Natural killer cell (primary cell): ENCODE measurements at places on chromosomes 6 and 20. TPM values are rescaled to one million over a fixed set of nuclear protein-coding genes. Genes with fewer than 3 reads are reported as not detected.

- DNase-seq, result no peak
- H3K27me3 ChIP-seq, result no peaks in the 10 kb centered on the region
- H3K27ac ChIP-seq, result no peak overlapping the region
- no peaks in the 10 kb centered on the region for H3K4me1 ChIP-seq
- H3K36me3 ChIP-seq, result no peaks in the 10 kb centered on the region
Measured at GRCh38 chr6:87029711-87030314, 65.1 kb downstream of the CGA start.

GRCh38 chr6:62338477-62338876, 52.5 kb upstream of the KHDRBS2 start:
- H3K4me1 ChIP-seq, result no peaks in the 10 kb centered on the region
- H3K27ac ChIP-seq, result no peak overlapping the region
- no peaks in the 10 kb centered on the region for H3K27me3 ChIP-seq
- H3K36me3 ChIP-seq, result no peaks in the 10 kb centered on the region
- DNase-seq, result no peak

GRCh38 chr6:2940010-2940850, 31.1 kb downstream of the SERPINB6 start:
- H3K27me3 ChIP-seq, result no peaks in the 10 kb centered on the region
- DNase-seq, result peak; percentile 64
- H3K36me3 ChIP-seq, result no peaks in the 10 kb centered on the region
- H3K27ac ChIP-seq, result peak overlapping the region; percentile 66
- H3K4me1 ChIP-seq, result peaks cover 67% of the 10 kb centered on the region

Gene SLC12A5
- total RNA-seq, result not detected

Gene LRRC73
- 0.68 TPM for total RNA-seq

DNA sequence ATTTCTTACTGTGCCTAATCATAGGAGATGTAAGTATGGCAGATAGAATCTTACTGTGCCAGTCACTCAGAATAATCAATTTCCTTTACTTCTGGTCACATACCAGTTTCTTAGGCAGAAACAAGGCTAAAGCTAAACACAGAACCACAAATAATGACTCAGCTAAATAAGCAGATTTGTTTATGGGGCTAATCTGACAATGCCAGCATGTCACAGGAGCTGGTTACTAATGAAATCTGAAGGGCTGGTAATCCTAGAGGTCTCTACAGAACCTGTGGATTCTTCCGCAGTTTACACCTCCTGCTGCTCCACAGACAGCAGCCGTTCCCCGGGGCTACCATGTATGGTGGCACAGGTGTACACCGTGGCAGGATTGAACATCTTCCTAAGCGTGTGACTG, 80.8 kb downstream of the LYRM4 start:
- H3K27me3 ChIP-seq, result no peaks in the 10 kb centered on the region
- no peak overlapping the region for H3K4me3 ChIP-seq
- peaks cover 15% of the 10 kb centered on the region for H3K4me1 ChIP-seq
- H3K27ac ChIP-seq, result no peak overlapping the region

- H3K27ac ChIP-seq, result no peak overlapping the region
- no peaks in the 10 kb centered on the region for H3K36me3 ChIP-seq
- no peaks in the 10 kb centered on the region for H3K4me1 ChIP-seq
- no peak overlapping the region for H3K4me3 ChIP-seq
Measured at GRCh38 chr6:154071711-154072110, 32.7 kb downstream of the OPRM1 start.

Gene NXT1
- 56.3 TPM for total RNA-seq

Gene ACTL10
- total RNA-seq, result 1.1 TPM

DNA sequence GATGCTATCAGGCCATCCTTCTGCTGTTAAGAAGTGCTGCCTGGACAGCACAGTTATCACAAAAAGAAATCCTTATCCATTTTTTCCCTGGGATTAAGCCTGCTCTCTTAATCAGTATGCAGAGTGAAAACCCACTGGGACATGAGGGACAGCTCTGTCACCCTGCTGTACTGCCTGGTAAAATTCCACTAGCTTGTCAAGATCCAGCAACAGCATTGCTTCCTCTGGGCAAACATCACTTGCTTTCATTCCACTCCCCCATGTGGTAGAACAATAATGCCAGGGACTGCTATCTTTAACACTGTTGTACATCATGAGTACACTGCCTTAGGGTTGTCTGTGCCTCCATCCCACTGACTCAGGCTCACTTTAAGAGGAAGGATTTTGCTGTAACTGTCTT, 331.3 kb downstream of the KIF16B start:
- H3K4me3 ChIP-seq, result no peak overlapping the region
- H3K4me1 ChIP-seq, result no peaks in the 10 kb centered on the region
- no peak overlapping the region for H3K27ac ChIP-seq
- DNase-seq, result no peak

DNA sequence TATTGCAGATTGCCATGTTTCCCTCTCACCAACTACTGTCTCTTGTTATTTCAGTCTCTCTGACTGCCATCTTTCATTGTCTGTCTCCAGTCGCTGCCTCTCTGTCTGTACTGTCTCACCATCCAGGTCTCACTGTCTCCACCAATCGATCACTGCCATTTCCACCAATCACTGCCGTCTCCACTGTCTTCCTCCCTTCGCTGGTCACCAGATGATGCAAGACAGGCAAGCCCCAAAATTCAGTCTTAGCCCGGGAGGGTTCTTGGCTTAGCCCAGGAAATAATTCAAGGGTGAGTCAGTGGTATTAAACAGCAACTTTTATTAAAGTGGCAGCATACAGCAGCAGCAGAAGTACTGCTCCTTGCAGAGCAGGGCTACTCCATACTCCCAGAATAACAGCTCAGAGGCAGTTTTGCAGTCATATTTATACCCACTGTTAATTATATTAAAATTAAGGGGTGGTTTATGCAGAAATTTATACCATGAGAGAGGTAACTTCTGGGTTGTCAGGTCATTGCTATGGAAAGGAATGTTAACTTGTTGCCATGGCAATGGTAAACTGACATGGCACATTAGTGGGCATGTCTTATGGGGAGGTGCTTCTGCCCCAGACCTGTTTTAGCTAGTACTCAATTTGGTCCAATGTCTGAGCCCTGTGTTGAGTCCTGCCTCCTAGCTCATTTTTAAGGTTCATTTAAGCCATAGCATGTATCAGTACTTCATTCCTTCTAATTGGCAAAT, 23.0 kb upstream of the ECHDC1 start:
- H3K4me3 ChIP-seq, result no peak overlapping the region
- no peaks in the 10 kb centered on the region for H3K27me3 ChIP-seq
- H3K36me3 ChIP-seq, result no peaks in the 10 kb centered on the region
- no peak for DNase-seq

Gene VSX1
- total RNA-seq, result not detected

Gene ENPP1
- total RNA-seq, result 0.83 TPM

Gene GRIK2
- total RNA-seq, result not detected

- no peaks in the 10 kb centered on the region for H3K36me3 ChIP-seq
- no peak overlapping the region for H3K4me3 ChIP-seq
- no peaks in the 10 kb centered on the region for H3K27me3 ChIP-seq
- H3K27ac ChIP-seq, result no peak overlapping the region
Measured at GRCh38 chr20:34322267-34323105, 19.3 kb upstream of the AHCY start.

- H3K4me1 ChIP-seq, result no peaks in the 10 kb centered on the region
- H3K4me3 ChIP-seq, result no peak overlapping the region
- no peak for DNase-seq
- H3K27ac ChIP-seq, result no peak overlapping the region
- no peaks in the 10 kb centered on the region for H3K27me3 ChIP-seq
Measured at GRCh38 chr20:61300709-61301108, 48.6 kb downstream of the CDH4 start.

Gene MYB
- 1.3 TPM for total RNA-seq

- H3K27ac ChIP-seq, result no peak overlapping the region
- no peaks in the 10 kb centered on the region for H3K4me1 ChIP-seq
- no peak overlapping the region for H3K4me3 ChIP-seq
- no peak for DNase-seq
- no peaks in the 10 kb centered on the region for H3K27me3 ChIP-seq
Measured at GRCh38 chr6:139355777-139356445, 18.5 kb downstream of the CITED2 start.

Gene PANK2
- 50.5 TPM for total RNA-seq

- no peaks in the 10 kb centered on the region for H3K4me1 ChIP-seq
- H3K36me3 ChIP-seq, result no peaks in the 10 kb centered on the region
- H3K27ac ChIP-seq, result no peak overlapping the region
- no peaks in the 10 kb centered on the region for H3K27me3 ChIP-seq
- DNase-seq, result no peak
Measured at GRCh38 chr6:147999001-147999540, 343.6 kb upstream of the SASH1 start.

Gene KCNQ2
- not detected for total RNA-seq

Gene ADGRF4
- total RNA-seq, result not detected

DNA sequence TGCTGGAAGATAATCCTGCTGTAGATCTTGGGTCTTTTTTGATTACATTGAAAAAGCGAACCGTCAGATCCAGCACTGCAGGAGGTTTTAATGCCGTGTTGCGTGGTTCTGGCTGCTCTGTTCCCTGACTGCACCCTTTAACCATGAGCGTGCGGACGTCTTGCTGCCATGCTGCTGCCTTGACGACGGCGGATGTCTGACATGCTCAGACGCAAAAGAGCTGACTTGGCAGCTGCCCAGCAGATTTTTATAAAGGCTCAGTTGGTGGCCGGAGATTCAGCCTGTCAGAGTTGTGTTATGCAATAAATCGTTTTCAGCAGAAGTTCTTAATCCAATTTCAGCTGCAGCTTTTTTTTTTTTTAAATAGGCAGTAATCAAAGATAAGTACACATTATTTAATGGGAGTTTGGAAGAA, 119.4 kb downstream of the JARID2 start:
- DNase-seq, result peak; percentile 80
- H3K4me3 ChIP-seq, result no peak overlapping the region
- no peaks in the 10 kb centered on the region for H3K36me3 ChIP-seq
- peaks cover 36% of the 10 kb centered on the region for H3K4me1 ChIP-seq
- H3K27me3 ChIP-seq, result no peaks in the 10 kb centered on the region
- H3K27ac ChIP-seq, result no peak overlapping the region

DNA sequence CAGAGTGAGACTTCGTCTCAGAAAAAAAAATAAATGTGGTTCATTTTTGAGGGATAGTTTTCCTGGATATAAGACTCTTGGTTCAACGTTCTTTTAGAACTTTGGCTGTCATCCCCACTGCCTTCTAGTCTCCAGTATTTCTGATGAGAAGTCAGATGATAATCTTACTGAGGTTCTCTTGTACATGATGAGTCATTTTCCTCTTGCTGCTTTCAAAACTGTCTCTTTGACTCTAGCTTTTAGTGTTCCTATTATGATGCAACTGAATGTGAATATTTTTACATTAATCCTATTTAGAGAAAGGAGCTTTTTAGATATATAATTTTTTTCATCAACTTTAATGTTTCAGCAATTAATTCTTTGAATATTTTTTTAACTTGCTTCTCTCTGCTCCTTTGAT, 46.0 kb upstream of the OR14J1 start:
- H3K4me1 ChIP-seq, result no peaks in the 10 kb centered on the region
- H3K4me3 ChIP-seq, result no peak overlapping the region
- H3K27me3 ChIP-seq, result no peaks in the 10 kb centered on the region
- no peak for DNase-seq
- H3K27ac ChIP-seq, result no peak overlapping the region

DNA sequence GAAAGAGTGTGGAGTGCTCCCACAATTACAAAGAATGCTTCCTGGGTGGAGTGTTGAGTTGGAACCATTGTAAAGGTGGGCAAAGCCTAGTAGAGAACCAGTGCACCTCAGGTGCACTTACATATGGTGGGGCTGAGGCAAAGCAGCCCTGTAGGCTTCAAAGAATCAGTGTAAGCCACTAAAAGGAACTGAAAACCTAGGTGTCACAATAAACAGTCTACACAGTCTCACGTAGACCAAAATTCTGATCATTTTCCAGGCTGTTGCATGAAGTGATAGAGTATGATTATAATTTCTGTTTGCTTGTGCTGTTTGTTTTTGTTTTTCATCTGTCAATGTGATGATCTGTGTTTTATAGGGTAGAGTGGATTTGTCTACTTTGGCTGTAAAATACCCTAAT, 2.8 kb downstream of the ABT1 start:
- H3K36me3 ChIP-seq, result peaks cover 25% of the 10 kb centered on the region
- H3K27ac ChIP-seq, result no peak overlapping the region
- H3K27me3 ChIP-seq, result peaks cover 7% of the 10 kb centered on the region
- peaks cover 18% of the 10 kb centered on the region for H3K4me1 ChIP-seq

GRCh38 chr20:671252-672030, 4.2 kb downstream of the SCRT2 start:
- no peaks in the 10 kb centered on the region for H3K36me3 ChIP-seq
- no peak for DNase-seq
- no peak overlapping the region for H3K4me3 ChIP-seq
- peaks cover 9% of the 10 kb centered on the region for H3K4me1 ChIP-seq

DNA sequence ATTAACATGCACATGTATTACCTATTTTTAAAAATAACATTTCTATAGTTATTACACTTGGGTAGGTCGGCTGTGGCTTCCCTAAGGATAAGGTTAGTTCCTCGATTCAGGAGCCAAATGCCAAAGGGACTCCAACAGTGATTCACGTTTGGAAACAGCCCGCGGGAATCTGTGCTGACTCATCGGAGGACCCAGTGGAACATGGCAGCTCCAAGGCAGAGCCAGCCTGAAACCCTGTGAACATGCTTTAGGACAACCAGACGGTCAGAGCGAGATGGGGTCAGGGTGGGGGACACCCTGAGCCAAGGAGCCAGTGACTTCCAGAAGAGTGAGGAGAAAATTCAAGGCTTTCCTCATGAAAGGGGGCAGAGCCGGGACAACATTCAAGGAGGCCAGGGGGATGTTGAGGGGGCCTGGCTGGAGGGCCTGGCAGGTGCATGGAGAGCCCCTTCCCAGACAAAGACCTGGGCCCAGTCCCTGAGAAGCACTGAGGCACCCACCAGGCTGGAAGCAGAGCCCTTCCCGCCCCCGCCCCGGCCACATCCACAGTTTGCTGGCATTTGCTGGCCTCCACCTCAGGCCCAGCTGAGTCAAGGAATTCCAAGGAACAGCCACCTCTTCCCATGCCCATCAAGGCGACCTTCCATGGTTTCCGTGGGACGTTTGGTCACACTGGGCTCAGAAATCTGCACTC, 133.2 kb downstream of the SNX5 start:
- H3K27me3 ChIP-seq, result no peaks in the 10 kb centered on the region
- H3K4me1 ChIP-seq, result no peaks in the 10 kb centered on the region
- H3K27ac ChIP-seq, result no peak overlapping the region
- H3K4me3 ChIP-seq, result no peak overlapping the region

DNA sequence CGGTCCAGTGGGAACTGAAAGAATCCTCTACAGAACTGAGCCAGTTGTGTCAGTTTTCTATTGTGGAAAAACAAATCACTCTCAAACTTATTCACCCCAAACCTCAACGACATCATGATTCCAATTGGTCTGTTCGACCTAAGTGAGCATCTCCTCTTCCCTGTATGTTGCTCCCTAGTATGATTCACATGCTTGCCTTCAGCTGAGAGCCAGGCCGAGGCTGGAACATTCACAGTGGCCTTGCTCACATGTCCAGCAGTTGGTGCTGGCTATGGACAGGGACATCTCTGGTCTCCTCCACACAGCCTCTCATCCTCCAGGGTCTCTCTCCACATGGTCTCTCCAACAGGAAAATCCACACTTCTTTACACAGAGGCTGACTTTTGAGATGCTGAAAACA, 28.3 kb upstream of the TMEM181 start:
- no peak for DNase-seq
- H3K36me3 ChIP-seq, result no peaks in the 10 kb centered on the region
